Midbrain (tissue), 1 donor: ENCODE measurements at places on chromosomes 6 and 20.

GRCh38 chr20:33814238-33814712 is 3.1 kb downstream of the CHMP4B start:
- DNase-seq: no peak

GRCh38 chr20:53623134-53623453 is 29.5 kb upstream of the ZNF217 start:
- no peak for DNase-seq

GRCh38 chr6:153568628-153569027 is 437.5 kb upstream of the RGS17 start:
- DNase-seq: no peak

DNA sequence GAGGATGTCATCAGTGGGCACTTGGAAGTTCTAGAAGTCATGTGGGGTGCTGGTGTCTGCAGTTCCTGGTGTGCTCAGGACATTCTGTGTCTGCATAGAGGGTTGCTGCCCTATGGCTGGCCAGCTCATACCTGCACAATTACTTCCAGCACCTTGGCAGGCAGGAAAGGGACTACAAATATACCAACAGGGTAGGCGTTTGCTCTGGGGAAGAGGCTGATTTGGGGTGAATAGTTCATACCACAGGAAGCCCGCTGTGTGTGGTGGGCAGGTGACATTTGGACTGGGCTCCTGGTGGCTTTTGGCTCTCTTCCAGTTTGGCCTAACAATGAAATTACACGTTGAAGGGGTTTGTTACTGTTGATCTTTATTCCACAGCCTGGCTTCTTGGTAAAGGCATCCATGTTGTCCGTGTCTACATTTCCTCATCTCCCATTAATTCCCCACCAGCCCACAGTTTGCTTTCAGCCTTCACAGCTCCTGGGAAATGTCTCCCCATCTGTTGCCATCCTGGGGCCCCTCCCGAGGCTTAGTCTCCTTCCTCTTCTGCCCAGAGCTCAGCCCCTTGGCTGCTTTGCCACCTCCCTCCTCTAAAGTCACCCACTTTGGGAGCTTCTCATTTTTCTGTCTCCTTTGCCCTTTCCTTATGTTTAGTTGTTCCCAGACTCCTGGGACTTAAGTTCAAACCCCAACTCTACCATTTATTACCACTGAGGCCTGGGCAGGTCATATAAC is 88.1 kb downstream of the RSPH3 start:
- DNase-seq: no peak

- no peak for DNase-seq
Measured at GRCh38 chr20:1345030-1345755, 16.3 kb upstream of the SDCBP2 start.

DNA sequence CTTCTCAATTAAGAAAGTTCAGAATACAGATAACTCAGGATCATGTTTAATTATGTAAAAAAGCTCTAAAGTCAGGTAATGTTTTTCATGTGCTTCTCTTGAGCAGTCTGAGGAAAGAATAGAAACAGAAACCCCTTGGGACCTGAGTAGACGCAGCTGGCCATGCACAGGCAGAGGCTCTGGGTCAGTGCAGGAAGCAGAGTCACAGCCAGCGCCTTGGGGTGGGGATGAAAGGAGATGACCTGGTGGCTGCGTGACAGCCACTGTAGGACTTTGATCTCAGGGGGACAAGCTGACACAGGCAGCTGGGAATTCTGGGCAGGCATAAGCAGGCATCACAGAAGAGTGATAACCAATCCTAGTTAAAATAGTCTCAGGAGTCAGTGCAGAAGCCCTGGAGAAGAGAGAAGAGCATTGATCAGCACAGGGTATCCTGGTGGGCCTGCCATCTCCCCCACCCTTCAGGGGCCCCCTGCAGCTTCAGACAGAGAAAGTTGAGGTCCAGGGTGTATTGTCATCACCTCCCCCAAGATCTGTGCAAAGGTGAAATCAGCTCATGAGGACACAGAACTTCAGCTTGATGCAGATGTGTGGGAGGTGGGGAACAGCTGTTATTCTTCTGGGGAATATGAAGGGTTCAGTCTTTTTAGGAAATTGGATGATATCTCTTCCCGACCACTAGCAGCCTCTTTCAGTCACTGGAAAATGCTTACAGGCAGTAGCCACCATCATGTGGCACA is 6.4 kb downstream of the HLA-DQB1 start:
- no peak for DNase-seq

DNA sequence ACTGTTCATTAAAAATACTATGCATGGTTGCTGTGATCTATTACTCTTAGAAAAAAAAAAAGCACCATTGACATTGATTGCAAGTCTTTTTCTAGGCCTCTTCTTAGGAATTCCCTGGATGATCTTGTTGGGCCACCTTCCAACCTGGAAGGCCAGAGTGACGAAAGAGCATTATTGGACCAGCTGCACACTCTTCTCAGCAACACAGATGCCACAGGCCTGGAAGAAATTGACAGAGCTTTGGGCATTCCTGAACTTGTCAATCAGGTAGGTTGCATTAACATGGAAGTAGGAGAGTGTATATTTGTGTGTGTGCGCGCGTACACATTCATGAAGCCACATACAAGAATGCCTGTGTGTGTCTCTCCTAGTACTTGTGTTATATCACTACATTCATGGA is 140.4 kb downstream of the NCOA3 start:
- DNase-seq: no peak

DNA sequence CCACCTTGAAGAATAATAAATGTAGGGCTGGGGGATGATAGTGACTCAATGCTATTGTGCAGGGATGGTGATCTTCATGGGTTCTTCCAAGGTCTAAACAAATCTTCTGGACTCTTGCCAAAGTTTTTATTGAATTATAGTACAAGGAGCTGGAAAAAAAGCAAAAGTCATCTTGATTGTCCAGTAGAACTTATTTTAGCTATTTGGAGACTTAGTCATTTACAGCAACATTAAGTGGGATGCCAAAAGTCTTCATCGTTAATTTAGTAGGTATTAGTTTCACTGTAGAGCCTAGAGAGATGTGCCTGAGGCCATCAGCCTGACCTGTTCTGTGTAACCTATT is 212.9 kb upstream of the TBX18 start:
- DNase-seq: no peak

DNA sequence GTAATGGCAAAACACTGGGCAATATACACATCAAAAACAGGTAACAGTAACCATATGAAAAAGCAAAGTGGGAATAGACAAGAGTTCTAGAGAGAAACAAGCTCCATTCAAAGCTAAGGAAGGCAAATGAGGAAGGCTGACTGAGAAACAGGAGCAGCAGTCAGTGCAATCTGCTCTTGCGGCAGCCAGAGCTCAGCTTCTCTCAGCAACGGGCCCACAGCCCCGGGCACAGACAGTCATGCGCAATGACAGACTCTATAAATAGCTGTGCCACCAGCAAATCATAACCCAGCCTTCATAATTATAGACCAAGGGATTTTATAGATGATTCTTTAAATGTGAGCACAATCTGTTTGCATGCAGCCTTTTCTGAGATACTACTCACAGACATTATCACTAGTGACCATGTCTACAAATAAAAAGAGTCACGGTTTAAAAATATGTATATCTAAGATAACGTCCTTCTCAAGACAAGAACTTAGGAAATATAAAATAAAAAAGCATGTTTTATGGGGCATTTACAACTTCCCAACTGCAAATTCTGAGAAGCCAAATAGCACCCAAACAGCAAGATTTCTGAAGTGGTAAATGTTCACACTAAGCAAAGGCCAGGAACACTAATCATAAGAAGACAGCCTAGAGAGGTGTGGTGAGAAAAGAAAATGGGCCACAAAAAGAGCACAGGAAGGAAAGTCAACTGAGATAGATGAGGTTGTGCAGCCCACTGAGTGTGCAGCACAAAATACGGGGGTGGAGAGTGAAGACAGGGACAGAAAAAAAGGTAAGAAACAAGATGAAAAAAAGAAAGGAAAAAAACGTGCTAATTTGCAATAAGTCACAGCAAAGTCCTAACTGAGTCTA is 39.9 kb upstream of the BEND6 start:
- peak; percentile 66 for DNase-seq

DNA sequence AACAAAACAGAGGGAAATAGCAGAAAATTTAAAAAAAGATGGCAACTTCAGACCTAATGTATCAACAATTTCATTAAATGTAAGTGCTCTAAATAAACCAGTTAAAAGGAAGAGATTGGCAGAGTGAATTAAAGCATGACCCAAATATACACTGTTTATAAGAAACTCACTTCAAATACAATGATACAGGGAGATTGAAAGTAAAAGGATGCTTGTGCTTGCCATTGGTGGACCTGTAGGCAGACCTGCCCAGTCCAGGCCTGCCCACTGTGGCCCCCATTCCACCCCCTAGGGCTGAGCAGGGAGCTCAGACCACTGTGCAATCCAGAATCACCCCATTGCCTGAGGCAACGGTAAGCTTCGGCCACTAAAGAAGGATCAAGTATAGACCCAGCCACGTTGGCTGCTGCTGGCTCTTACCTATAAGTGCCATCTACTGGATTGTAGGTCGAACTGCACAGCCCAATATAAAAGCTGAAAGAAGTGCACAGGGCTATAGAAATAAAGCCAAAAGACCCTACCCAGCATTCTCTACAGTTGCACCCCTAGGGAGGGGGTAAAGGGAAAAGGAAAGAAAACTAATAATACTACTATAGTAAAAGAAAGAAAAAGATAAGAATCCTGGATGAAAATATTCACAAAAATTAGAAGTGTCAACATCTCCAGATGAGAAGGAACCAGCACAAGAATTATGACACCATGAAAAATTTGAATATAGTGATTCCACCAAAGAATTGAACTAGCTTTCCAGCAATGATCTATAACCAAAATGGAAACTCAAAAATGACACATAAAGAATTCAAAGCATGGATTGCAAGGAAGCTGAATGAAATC is 36.1 kb downstream of the PSMB1 start:
- DNase-seq: peak; percentile 19

DNA sequence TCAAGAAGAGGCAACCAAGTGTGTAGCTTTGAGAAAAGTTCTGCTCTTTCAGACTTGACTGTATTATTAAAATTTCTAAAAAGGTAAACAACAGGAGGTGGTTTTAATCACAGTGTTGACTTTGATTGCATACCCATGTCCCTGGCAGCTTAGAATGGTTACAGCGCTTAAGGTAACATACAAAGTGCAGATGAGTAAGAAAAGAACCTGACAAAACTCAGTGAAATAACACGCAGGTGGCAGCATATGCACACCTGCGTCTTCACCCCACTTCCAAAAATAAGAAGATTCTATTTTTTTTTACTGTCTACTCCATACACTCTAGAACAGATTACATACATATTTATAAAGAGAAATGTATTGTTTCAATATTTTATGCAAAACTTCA is 233.5 kb downstream of the GMPR start:
- DNase-seq: no peak

DNA sequence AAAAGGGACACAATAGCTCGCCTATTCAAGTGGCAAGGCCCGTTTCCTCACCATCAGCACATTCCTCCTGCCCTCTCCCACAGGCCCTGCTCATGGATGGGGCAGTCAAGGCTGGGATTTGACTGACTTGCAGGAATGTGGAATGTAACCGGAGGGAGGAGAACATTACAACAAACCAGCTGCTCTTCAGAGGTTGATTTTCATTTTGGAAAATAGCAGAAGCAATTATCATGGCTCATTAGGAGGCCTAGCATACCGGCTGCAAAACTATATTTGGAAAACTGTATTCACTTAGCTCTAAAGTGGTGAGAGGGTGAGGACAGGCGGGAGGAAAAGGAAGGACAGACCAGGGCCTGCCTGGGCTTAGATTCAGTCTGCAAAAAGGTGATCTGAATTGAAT is 283.7 kb downstream of the CD83 start:
- no peak for DNase-seq

DNA sequence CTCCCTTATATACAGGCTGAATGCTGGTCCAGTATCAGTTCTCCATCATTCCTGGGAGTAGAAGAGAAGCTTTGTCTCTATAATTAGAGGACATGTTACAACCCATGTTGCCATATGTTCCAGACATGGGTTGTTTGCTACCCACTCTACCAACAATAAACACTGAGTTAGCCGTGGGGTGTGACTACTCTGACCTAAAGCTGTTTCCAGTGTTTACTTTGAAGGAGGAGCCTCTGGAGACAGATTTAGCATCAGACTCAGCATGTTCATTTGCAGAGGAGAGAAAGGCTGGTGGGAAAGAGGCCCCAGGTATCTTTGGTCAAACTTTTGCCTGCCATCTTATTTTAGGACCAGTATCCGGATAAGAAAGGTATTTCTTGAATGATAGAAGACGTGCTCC is 157.9 kb upstream of the SNX9 start:
- DNase-seq: no peak

DNA sequence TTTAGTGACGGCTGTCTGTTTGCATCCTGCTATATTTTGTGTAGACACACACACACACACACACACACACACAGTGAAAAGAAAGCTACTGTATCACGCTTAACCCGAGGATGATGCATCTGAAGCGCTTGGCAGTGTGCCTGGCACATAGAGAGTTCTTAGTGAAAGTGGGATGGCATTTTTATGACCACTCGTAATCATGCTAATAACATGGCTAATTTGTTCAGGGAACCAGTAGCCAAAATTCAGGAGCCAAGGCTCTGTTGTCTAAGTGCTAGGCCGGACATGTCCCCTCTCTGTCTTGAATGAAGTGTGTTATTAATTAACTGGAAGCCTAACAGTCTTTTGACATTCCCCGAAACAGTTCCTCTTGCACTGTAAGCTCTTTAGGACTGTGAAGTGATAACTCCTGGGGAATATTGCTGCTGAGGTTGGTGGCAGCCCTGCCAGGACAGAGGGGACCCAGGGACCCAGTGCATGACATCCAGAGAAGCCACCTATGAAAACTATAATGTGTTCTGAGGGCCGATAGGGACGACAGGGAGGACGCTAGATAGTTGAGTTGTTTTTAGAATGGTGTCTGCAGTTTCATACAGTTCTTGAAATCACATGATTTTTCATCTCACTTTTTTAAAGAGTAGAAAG is 45.0 kb upstream of the IRF4 start:
- no peak for DNase-seq

DNA sequence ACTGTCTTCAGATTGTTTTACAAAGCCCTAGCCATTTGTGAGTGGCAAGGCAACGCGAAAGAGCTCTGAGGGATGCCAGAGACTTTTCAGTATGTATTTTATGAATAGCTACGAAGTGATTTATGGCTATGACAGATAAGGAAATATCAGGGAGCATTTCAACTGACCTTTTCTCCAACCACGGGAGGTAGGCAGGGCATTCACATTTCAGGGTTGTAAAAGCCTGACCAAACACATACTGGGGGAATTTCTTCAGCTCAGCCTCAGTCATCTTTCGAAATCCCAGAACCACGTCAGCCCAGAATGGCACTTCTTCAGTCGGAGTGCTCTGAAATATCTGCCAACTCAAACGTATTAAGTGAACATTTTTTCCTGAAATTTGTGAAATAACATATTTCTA is 10.8 kb downstream of the DDO start:
- DNase-seq: no peak

DNA sequence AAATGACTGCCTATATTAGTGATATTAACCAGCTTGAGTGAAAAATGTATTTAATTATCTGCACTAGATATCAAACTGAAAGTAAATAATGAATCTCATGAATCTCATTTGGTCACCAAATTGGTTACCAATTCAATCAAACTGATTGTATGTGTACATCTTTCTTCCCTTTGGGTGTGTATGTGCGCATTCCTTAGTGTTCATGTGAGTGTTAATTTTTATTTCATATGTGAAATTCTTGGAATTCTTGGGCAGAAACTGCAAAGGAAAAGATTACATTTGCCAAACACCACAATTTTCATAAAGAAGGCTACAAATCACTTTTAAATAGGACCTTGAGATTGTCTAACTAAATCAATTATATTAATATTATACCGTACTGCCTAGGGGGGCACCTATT is 648.4 kb upstream of the MARCKS start:
- no peak for DNase-seq

- peak; percentile 85 for DNase-seq
Measured at GRCh38 chr6:73521351-73521985, 636 bp upstream of the EEF1A1 start.
